ENCODE measurements at places on chromosomes 12 and 14. TPM values are rescaled to one million over a fixed set of nuclear protein-coding genes. Genes with fewer than 3 reads are reported as not detected.

GRCh38 chr14:95221531-95221930 is 64.2 kb upstream of the DICER1 start:
- H3K27me3 ChIP-seq = peaks cover 40% of the 10 kb centered on the region
- H3K27ac ChIP-seq = no peak overlapping the region
- H3K36me3 ChIP-seq = no peaks in the 10 kb centered on the region
- no peak for DNase-seq
- no peak overlapping the region for H3K4me3 ChIP-seq

FOXN4 gene
- polyA plus RNA-seq = 0.84 TPM

GRCh38 chr12:58314610-58315009 is 373.2 kb downstream of the ATP23 start:
- no peaks in the 10 kb centered on the region for H3K4me1 ChIP-seq
- no peaks in the 10 kb centered on the region for H3K27me3 ChIP-seq
- no peak for DNase-seq
- H3K27ac ChIP-seq = no peak overlapping the region
- no peaks in the 10 kb centered on the region for H3K36me3 ChIP-seq

- no peak overlapping the region for H3K27ac ChIP-seq
- H3K4me1 ChIP-seq = peaks cover 1% of the 10 kb centered on the region
- no peaks in the 10 kb centered on the region for H3K36me3 ChIP-seq
- no peaks in the 10 kb centered on the region for H3K27me3 ChIP-seq
- DNase-seq = no peak
- no peak overlapping the region for H3K4me3 ChIP-seq
Measured at GRCh38 chr12:22802883-22803630, 178.1 kb downstream of the ETNK1 start.

DNA sequence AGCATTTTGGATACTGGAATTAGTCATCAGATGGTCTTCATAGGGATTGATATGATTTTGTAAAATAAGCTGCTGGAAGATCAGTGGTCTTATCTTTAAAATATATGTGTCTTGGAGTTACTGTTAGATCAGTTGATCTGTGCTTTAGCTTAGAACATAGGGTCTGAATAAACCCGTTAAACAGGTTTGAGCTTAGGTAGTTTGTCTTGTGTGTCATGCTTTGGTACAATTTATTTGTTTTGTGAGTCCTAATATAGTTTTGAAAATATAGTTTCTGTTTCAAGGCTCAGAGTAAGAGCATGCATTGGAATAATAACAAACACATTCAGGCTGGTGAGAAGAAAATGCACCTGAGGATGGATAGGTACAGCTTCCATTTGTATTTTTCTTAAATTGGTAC is 505.0 kb downstream of the SLC16A7 start:
- no peak overlapping the region for H3K4me3 ChIP-seq
- H3K36me3 ChIP-seq = no peaks in the 10 kb centered on the region
- H3K27ac ChIP-seq = no peak overlapping the region
- no peak for DNase-seq

LRTM2 gene
- not detected for polyA plus RNA-seq

- H3K36me3 ChIP-seq = no peaks in the 10 kb centered on the region
- H3K4me1 ChIP-seq = peaks cover 38% of the 10 kb centered on the region
- H3K27me3 ChIP-seq = no peaks in the 10 kb centered on the region
- no peak overlapping the region for H3K27ac ChIP-seq
Measured at GRCh38 chr12:76529226-76529918, 30.2 kb downstream of the OSBPL8 start.

SPX gene
- polyA plus RNA-seq = 2.4 TPM
